ENCODE measurements at places on chromosomes 11 and 22. TPM values are rescaled to one million over a fixed set of nuclear protein-coding genes. Genes with fewer than 3 reads are reported as not detected.

DNA sequence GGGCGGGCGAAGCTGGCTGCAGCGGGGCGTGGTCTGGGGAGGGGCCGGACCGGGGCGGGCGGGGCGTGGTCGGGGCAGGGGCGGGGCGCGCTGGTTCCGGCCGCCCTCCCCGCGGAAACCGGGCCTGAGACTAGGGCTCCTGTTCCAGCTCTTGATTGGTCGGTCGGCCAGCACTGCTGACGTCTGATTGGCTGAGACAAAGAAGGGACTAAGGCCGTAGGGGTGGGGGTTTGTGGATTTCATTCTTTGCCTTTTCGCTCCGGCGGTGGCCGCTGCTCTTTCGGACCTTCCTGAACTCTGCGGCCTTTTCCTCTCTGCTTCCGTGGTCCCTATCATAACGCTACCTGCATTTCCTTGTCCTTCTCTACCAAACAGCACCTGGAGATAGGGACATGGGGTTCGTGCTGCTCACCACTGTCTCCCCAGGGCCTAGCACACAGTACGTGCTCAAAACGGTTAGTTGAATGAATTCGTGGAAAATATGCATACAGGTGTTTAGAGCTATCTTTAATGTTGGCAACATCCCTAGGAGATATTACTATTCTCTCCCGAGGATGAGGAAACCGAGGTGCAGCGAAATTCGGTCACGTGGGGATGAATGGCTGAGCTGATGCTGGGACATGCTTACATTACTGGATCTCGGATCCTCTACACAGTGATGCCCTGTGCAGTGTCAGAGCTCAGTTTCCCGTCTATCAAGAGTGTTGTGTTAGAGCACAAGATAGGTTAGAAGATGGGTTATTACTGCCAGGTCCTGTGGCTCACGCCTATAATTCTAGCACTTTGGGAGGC, 62.8 kb downstream of the NFAM1 start:
- peaks cover 54% of the 10 kb centered on the region for H3K4me1 ChIP-seq
- peak overlapping the region; percentile 76 for H3K27ac ChIP-seq
- no peaks in the 10 kb centered on the region for H3K36me3 ChIP-seq
- peak overlapping the region; percentile 62 for H3K4me3 ChIP-seq
- H3K27me3 ChIP-seq, result peaks cover 14% of the 10 kb centered on the region

- peaks cover 1% of the 10 kb centered on the region for H3K27me3 ChIP-seq
- DNase-seq, result no peak
- no peak overlapping the region for H3K27ac ChIP-seq
- no peak overlapping the region for H3K4me3 ChIP-seq
- H3K4me1 ChIP-seq, result peaks cover 7% of the 10 kb centered on the region
Measured at GRCh38 chr11:64632237-64632636, 41.2 kb downstream of the SLC22A12 start.

DNA sequence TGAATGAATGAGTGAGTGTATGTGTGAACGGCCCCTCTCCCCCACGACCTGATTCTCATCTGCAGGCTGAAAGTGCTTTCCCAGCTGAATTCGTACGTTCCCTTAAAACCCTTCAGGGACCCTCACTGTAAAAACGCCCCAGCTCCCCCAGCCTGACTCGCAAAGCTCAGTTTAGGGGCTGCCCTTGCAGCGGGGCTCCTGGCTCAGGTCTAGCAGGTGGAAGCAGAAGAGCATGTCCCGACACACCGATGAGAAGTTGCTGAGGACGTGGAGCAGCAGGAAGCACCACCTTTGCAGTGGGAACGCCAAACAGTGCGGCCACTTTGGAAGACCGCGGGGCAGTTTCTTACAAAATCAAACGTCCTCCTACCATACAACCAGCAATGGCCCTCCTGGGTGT, 3.6 kb upstream of the MRPL23 start:
- DNase-seq, result no peak
- H3K4me1 ChIP-seq, result no peaks in the 10 kb centered on the region
- H3K27ac ChIP-seq, result no peak overlapping the region
- no peak overlapping the region for H3K4me3 ChIP-seq

GRCh38 chr22:43431808-43432554, 20.2 kb downstream of the MPPED1 start:
- no peak overlapping the region for H3K4me3 ChIP-seq
- DNase-seq, result no peak
- H3K36me3 ChIP-seq, result no peaks in the 10 kb centered on the region
- H3K27me3 ChIP-seq, result peaks cover 11% of the 10 kb centered on the region
- peaks cover 6% of the 10 kb centered on the region for H3K4me1 ChIP-seq
- H3K27ac ChIP-seq, result no peak overlapping the region

DNA sequence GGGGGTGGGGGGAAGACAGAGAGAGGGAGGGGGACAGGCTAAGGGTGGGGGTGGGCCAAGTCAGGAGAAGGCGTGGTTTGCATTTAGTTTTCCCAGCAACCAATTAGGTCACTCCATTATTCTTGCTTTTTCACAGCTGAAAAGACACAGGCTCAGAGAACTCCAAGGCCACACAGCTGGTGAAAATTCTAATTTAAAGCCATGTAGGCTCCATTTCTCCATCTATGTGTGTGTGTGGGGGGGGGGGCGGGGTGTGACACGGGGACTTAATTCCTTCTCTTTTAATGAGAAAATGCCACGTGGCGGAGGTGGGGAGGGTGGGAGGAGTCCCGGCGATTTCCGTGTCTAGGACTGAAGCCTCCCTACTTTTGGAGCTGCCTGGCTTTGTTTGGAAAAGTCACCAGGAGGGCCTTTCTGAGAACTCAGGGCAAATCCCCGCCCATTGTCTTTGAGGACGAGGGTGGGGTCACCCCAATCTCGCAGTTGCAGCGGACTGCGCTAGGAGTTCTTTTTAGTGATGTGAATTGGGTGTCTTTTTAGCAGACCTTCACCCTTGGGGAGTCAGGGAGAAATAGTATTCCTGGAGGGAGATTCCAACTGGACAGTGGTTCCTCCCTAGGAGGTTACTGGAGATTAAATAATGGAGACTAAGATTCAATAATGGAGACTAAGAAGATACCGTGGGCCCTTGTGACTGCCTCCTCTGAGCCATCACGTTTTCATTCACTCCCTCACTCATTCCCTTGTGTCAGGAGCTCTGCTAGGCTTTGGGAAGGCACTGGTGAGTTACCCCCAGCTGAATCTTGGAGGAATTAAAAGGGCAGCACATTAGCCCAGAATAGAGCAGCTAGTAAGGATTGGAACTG, 36.4 kb upstream of the PTPRJ start:
- H3K27ac ChIP-seq, result no peak overlapping the region
- DNase-seq, result no peak
- H3K36me3 ChIP-seq, result no peaks in the 10 kb centered on the region

DNA sequence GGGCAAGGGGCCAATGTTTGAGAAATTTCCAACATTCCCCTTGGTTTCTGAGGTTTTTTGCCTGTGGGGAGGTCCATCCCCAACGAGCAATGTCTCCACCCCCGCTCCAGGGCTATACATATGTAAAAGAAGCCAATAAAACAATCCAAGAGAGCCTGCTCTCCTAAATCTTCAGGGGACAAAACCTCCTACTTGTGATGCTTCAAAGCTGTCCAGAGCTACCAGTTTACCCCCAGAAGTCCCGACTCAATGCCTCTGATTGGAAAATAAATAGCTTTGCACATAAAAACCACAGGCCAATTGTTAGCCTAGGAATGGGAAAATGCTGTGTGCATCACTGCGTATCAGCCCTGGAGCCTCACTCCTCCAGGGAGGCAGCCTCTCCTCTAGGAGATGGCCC, 66.0 kb upstream of the PAX6 start:
- H3K4me3 ChIP-seq, result no peak overlapping the region
- no peaks in the 10 kb centered on the region for H3K4me1 ChIP-seq
- H3K27me3 ChIP-seq, result peaks cover 5% of the 10 kb centered on the region
- no peak overlapping the region for H3K27ac ChIP-seq

The LDHAL6A gene
- total RNA-seq, result not detected

The DUSP8 gene
- total RNA-seq, result 7.5 TPM

GRCh38 chr22:37182101-37182948, 5.7 kb downstream of the C1QTNF6 start:
- no peak for DNase-seq
- H3K4me1 ChIP-seq, result peaks cover 21% of the 10 kb centered on the region

DNA sequence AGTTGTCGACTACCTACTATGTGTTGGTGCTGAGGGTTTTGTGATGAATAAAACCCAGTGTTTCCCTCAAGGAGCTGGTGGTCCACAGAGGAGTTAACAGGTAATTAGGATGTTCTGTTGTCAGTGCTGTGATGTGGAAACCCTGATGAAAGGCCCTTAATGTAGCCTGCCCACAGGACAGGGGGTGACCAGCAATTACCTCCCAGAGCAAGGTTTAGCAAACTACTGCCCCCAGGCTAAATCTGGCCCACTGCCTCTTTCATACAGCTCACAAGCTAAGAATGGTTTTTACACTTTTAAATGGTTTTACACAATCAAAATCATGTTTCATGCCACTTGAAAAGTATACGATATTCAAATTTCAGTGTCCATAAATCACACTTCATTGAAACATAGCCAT, 536.2 kb downstream of the MIAT start:
- H3K4me3 ChIP-seq, result no peak overlapping the region
- no peak for DNase-seq
- no peak overlapping the region for H3K27ac ChIP-seq
- no peaks in the 10 kb centered on the region for H3K27me3 ChIP-seq

GRCh38 chr11:38416141-38416540, 1818.1 kb upstream of the RAG2 start:
- H3K4me3 ChIP-seq, result no peak overlapping the region
- H3K4me1 ChIP-seq, result no peaks in the 10 kb centered on the region
- H3K27ac ChIP-seq, result no peak overlapping the region
- no peaks in the 10 kb centered on the region for H3K27me3 ChIP-seq

The OR51B4 gene
- total RNA-seq, result not detected

Measured in stomach (tissue), 19 donors.